ENCODE measurements at places on chromosomes 4 and X.

DNA sequence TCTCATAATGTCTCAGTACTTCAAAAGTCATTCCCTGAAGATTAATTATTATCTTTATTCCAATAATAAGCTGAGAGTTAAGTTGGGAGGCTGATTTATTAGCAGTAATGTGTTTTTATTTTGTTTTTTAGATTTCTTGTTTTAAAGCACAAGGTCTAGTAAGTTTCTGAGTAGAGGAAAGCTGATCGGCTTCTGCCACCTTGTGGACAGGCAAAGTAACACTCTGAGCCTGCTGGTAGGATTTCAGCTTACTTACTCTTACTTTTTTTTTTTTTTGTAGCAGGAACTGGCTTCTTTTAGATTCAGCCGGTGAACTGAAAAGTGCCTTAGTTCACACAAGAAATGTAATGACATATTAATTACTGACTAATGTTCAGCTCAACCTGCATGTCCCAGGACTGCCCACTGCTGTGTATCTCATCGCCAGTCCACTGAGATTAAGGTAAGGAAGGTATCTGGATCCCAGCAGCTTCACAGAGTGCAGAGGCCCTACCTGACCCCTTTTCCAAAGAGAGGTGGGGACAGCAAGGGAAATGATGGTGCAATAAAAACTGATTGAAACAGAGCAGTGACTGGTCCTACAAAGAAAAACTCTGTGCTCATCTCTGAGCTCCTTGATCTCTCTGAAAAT, 126.5 kb downstream of the ADGRA3 start:
- peak; percentile 83 for DNase-seq

DNA sequence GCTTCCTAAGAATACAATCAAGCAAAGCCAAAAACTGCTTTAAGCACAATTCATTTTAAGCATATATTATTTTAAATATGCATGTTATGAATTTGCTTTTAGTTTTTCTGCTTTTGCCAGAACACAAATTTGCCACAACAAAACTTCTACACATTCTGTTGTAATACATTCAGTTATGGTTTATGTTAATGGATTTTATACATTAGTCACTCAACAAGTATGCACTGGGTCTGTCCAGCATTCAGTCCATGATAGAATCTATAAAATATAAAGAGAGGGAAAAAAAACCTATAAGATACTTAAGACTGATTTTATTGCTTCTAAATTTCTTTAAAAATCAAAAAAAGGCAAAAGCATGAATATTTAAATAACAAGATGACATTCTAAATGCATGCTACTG, 22.2 kb downstream of the IQCM start:
- peak; percentile 12 for DNase-seq

GRCh38 chr4:23897564-23898109, 7.8 kb upstream of the PPARGC1A start:
- no peak for DNase-seq

DNA sequence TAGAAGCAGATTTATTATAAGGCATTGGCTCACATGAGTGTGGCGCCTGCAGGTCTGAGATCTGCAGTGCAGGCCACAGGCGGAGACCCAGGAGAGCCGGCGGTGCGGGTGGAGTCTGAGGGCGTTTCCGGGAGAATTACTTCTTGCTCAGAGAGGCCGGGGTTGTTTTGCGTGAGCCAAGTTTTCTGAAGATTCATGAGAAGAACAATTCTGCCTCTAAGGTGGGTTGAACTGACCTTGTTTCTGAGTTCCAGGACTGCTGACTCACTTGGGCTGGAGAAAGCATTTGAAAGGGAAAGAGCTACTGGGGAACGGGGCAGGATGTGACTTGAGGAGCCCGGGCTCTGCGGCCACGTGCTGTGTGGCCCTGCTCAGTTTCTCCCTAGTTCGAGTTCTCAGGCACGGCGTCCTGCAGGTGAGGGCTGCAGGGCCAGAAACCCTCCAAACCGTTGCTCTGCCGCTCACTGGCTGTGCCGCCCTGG, 36.7 kb upstream of the SORCS2 start:
- peak; percentile 21 for DNase-seq

- DNase-seq: no peak
Measured at GRCh38 chr4:184810720-184811119, 15.0 kb downstream of the ACSL1 start.

- DNase-seq: no peak
Measured at GRCh38 chrX:13142891-13143290, 98.5 kb upstream of the FAM9C start.

DNA sequence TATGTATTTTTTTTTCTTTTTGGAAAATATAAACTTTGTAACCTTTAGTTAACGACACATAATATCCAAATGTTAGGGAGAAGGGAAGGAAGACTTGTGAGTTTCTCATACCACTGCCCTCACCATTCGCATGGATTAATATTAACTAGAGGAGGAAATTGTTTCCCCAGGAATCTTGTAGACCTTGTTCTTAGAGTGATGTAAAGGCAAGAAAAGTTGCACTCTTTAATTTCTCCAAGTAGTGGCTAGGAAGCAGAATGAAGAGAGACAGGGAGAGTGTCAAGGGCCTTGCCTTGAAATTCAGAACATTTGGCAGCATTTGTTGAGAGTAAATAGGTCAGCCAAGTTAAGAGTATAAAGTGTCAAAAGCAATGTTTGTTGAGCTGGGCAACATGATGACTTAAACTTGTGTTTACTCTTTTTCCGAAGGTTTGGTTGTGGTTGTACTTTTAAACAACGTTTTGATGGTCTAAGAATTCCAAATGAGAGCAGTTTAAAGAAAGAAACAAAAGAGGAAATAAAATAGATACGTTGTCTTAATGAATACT, 105.7 kb downstream of the TENM3 start:
- no peak for DNase-seq

GRCh38 chr4:125316401-125316790, 1.6 kb downstream of the FAT4 start:
- peak; percentile 65 for DNase-seq

DNA sequence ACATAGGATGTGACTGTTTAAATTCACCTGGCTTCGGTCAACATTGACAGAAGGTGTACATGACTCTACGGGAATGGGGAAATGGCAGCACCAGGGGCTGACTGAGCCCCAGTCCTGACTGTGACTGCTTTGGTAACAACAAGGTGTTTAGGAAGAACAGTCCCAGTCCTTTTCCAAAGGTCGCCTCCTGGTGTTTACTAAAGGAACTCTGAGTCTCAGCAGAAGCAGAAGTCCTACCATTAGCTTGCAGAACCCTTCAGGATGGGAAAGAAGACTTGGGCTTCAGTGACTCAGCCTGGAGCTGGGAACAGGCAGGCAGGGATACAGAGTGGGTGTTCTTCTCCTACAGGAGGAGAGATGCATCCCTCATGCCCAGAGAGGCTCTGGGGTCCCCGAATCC, 103.3 kb downstream of the MGST2 start:
- DNase-seq: peak; percentile 22

GRCh38 chr4:17068392-17068791, 169.9 kb upstream of the LDB2 start:
- peak; percentile 72 for DNase-seq

- peak; percentile 70 for DNase-seq
Measured at GRCh38 chr4:139619644-139620043, 46.0 kb upstream of the MGST2 start.

DNA sequence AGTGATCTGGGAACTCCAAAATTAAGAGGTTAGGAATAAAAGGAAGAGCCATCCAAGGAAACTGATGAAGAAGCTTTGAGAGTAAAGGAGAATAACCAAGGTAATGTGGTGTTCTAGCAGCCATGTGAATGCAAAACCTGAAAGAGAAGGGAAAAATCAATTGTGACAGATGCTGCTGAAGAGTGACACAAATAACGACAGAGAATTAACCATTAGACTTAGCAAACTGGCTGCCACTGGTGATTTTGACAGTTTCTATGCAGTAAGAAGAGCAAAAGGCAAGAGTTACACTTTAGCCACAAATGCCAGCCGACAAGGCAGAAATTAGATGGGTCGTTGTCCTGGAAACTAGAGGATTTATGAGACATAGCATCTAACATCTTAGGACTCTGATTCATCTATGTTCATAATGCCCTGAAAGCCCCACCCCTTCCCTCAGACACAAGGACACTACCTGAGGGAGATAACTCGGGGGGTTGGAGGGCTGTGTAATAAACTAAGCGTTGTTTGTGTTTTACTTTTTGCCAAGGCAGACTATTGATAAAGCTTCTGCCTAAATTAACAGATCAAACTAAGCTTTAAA, 13.0 kb upstream of the TMEM144 start:
- DNase-seq: no peak

GRCh38 chr4:176363072-176363471, 43.3 kb downstream of the SPCS3 start:
- DNase-seq: no peak

- no peak for DNase-seq
Measured at GRCh38 chr4:153242839-153243324, 38.6 kb downstream of the TRIM2 start.

DNA sequence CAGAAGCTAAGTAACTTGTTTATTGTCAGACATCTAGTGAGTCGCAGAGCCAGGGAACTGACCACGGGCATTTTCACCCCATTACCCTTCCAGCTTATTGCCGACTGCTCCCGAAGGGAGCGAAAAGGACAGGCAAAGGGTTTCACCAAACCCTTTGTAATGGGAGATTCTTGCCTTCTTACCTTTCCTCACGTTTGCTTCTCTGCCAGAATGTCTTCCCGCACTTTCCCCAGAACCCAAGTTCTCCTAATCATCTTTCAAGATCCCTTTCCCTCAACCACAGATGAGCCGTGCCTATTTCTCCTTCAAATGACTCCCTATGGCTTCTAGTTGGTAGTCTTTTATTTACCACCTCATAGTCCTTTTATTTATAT, 520 bp upstream of the SRP72 start:
- DNase-seq: peak; percentile 41

DNA sequence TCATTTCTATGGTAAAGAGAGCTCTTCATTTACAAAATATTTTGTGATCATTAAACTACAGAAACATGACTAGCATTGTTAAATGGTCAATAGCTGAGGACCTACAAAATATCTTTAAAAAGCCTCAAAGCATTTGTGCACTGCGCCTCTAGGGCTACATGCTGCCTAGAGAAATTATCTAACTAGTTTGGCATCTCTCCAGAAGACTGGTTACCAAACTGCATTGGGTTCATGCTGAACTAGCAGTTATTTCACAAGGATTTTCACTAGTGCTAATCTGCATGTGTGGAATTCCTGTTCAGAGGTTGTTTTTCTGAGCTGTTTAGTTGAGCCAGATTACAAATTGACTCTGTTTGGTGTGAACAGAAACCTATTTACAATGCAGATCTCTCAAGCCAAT, 58.5 kb upstream of the PITX2 start:
- peak; percentile 51 for DNase-seq

GRCh38 chr4:108988464-108989195, 225.8 kb upstream of the ETNPPL start:
- DNase-seq: peak; percentile 50

GRCh38 chrX:69262036-69262936, 97.0 kb upstream of the PJA1 start:
- peak; percentile 4 for DNase-seq

DNA sequence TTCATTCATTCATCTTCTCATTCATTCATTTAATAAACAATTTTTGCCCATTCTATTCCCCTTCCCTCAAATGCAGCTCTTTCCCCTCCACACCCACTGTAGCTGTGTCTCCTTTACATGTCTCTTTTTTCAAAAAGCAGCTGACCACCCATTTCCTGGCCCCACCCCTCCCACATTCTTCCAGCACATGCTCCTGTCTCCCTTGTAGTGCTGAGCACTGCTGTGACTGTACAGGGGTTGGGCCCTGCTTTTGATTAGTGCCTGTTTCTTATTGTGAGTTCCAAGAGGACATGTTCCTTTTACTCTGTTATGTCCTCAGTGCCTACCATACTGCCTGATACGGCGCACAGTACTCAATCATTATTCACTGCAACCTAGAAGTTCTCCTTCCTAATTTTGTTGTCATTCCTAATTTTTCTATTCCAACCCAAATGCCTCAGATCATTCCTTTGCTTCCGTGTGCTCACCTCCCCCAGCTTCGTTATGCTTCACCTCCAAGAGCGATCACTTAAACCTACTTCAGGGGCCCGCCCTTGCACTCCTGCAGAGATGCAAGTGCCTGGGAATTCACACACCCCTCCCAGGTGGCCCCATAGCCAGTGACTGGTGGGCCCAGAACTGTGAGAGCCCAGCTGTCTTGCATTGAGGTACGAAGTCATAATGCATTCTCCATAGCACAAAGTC, 152.2 kb downstream of the STK32B start:
- peak; percentile 7 for DNase-seq

DNA sequence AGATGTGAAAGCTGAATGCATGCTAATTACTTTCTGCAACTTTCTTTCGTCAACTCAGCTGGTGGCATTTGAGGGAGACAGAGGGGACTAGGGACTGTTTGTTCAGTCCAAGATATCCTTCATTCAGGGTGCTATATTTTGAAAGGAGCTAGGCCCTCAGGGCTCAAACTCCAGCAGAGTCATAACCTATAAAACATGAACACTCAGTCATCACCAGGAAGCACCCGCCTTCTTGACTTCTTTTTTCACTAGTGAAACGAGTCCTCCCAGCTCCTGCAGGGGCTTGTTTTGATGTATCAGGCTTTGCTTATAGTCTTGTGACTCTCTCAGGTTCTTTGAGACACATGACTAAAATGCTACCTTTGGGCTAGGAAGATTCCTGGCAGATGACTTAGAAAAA, 230.6 kb downstream of the PCDH7 start:
- no peak for DNase-seq

DNA sequence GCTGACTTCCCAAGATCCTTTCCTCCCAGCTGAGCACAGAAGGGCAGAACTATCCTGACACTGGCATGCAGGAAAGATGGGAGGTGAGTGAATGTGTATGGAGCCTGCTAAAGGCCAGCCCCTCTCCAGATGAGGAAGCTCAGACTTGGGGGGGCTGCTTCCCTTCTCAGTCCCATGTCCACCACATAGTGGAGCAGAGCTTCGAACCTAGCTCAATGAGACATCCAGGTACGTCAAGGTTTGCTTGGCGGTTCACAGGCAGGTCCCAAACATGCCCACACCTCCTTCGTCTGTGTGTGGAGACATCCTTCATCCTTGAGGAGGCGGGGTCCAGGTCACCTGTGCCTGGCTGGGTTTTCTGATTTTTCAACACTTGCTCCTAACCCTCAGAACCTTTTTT, 31.3 kb downstream of the ACSL1 start:
- DNase-seq: no peak

- no peak for DNase-seq
Measured at GRCh38 chrX:67720344-67720743, 176.5 kb downstream of the AR start.

DNA sequence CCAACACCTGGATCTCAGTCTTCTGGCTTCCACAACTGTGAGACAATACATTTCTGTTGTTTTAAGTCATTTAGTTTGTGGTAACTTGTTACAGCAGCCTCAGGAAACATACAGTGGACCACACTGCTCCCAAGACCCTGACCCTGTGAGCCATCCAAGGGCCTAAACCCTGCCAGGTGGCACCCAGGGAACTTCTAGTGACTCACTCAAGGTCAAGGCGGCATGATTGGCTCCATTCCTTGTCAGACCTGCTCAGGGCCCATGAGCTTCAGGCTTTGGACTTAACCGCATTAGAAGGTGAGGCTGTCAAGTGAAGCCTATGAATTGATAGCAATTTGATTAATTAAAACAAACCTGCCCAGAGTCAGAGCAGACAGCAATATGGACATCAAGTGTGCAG, 165.7 kb upstream of the MAMLD1 start:
- DNase-seq: no peak
